SIG-M5 (cell line): ENCODE measurements at places on chromosomes 6 and 20.
A peak's percentile ranks its signal among the peaks of the same experiment; 100 is the strongest.

DNA sequence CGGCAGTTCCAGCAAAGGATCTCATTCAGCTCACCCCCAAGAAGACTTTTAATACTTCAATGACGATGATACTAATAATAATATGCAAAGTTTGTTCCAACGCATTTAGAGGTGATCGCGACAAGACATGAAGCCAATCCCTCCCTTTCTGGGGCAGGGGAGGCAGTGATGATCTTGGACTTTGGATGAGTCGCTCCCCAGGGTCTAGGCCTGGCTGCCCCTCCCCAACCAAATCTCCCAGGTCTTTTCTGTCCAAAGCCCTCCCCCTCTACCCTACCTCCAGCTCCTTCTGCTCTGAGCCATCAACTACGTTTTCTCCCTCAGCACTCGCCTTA, 33.9 kb downstream of the HLA-A start:
- DNase-seq = no peak

DNA sequence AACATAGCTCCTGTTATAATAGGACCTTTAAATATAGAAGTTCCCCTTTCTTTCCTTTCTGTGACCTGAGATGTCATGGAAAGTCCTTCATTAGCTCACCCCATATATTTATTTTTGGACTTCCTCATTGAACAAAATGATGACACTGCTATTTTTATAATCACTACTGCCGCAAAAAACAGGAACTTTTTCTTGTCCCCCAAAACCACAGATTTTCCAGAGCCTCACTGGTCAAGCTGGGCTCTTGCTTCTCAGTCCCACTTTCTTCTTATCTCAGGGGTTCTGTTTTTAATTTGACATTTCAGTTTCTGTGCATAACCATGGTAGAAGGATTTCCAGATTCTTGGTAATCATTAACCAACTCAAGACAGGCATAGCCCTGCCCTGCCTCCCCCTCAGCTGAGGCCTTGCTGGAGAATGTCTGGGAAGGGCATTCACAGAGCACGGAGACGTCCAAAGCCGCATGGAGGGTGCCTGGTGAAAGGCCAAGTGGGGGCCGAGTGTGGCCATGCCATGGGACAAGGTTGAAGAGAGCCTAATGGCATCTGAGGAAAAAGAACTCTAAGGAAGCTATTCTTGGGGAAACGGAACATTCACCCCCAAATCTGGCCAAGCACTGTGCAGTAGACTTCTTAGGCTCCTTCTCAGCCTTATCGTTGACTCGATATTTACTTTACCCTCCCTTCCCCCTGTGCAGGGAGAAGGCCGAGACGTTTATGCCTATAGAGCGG, 73.7 kb downstream of the EDN1 start:
- peak; percentile 7 for DNase-seq

DNA sequence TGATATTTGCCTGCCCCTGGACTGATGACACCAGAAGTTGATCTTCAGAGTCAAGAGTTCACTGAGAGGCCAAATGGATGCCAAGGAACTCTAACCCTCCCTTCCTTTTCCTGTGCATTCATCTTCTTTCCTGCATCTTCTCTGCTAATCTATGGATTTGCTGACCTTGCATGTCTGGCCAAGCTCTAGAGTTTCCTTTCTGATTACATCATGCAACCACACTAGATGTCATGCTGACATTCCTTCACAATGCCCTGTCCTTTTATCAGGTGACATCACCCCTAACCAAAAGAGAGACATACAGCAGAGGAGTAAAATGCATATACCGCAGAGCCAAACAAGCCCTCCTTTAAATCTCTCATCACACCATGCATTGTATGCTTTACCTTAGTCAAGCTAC, 487.6 kb downstream of the TFAP2A start:
- DNase-seq = no peak

GRCh38 chr20:53133125-53133524, 161.0 kb downstream of the TSHZ2 start:
- DNase-seq = no peak

GRCh38 chr6:18368277-18369105, 18.7 kb upstream of the RNF144B start:
- no peak for DNase-seq

DNA sequence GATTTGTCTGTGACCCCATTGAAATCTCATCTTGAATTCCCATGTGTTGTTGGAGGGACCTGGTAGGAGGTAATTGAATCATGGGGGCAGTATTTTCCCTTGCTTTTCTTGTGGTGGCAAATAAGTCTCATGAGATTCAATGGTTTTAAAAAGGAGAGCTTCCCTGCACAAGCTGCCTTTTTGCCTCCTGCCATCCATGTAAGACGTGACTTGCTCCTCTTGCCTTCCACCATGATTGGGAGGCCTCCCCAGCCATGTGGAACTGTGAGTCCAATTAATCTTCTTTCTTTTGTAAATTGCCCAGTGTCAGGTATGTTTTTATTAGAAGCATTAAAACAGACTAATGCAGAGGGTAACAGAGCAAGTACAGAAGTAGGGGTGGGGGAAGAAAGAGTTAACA, 1097.0 kb upstream of the ADGRB3 start:
- DNase-seq = no peak

- DNase-seq = no peak
Observed at GRCh38 chr6:15242937-15243614, 2.8 kb upstream of the JARID2 start.

GRCh38 chr6:63140114-63140513, 71.2 kb upstream of the FKBP1C start:
- DNase-seq = no peak

DNA sequence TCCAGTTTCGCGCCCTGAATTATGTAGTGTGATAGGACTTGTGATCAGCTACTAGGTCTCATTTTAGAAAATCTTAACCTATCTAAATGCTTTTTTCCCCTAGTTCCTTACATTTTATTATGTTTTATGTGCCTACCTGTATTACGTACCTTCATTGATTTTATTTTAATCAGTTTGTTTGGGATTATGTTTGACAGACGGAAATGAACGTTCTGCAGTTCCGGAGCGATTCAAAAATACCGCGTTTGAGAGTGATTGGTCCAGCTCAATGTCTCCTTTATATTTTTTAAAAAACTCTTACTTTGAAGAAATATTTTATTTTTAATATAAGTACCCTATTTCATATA, 114.3 kb upstream of the BTN3A2 start:
- DNase-seq = no peak

DNA sequence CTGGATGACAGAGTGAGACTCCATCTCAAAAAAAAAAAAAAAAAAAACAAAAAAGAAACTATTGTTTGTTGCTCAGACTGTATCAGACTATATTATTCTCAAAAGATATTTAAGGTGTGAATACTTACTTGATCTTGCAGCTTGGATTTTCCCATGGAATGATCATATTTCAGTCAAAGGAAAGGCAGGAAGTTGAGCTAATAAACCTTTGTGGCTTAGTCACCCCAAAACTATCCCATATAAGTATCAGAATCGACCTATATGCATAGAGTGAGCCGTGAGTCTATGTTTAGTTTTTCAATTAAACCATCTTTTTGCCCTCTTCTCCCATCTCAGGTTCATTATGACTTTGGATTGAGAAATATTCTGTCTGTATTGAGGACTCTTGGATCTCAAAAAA, 152.6 kb downstream of the DNAH8 start:
- no peak for DNase-seq

DNA sequence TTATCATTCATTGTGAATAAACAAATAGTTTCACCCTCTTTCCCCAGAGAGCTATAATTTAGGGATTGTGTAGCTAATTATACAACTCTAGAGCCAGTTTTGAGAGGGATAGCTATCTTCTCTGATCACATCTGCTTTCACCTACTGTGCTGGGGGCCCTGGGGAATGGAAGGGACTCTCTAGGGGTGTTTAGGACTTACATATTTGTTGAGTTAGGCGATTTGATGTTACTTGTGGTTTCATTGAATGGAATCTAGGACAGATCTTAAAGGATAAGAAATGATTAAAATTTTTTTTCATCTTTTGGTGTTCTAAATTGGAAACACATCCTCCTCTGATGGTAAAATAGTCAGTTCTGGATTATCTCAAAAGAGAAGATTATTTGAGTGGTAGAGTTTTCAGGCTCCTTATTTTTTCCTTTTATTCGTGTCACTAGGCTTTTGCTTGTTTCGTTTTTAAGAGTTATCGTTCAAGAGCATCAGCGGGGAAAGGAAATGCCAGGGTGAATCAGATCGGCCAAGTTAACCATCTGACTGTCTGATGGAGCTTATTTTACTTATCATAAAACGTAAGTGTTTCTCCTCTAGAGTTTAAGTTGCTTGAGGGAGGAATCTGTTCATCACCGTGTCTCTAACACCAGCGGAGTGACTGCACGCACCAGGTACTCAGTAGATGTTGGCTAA, 236.7 kb downstream of the FARS2 start:
- no peak for DNase-seq

GRCh38 chr6:84728602-84729001, 35.8 kb downstream of the TBX18 start:
- DNase-seq = no peak

DNA sequence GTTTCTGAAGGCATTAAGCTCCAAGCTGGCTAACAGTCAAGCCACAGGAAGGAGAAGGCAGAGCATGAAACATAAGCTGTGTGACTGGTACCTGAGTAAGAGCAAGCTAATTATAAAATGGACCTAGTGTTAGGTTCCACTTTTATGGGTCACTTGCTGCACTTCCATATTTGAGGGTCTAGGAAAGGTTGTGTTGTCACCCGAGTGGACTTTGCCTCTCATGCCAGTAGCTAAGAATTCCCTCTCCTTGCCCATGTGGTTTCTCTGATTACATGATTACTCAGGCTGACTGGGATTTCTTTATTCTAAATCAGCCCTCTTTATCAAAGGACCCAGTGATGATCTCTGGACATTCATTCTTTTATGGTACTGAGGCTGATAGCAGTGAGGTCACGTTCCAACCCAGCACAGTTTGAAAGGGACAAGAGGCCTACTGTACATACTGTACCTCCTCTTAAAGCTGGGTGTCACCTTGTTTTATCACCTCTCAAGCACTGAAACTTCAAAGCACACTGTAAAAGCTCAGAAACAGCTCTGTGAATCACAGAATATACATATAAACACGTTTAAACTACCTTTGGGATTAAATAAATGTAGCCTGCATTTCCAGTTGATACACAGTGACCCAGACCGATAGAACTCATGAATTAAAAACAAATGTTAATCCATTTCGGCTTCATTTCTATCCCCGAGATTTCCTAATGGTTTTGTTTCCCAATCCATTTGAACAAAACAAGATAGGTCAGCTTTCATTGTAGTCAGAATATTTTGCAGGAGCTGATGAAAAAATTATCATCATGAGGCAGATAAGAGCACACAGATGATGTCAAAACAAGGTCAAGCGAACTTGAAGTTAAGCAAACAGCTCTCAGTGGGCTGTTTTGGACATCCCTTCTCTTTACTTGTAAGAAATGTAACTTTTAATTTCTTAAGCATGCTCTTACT, 96.5 kb downstream of the ALDH8A1 start:
- DNase-seq = no peak

- DNase-seq = no peak
Observed at GRCh38 chr6:63928613-63929012, 293.0 kb downstream of the PHF3 start.

DNA sequence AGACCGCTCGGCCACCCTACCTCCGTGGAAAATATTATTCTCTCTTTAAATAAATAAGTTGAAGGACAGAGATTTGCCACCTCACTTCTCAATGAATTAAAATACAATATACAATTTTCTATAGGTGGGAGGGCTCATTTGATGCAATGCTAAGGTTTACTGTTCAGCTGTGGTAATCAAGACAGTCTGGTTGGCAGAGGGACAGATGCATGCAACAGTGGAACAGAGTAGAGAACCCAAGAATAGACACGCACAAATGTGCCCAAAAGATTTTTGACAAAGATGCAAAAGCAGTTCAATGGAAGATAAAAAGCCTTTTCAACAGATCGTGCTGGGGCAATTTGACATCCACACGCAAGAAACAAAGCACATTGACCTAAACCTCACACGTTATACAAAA, 145.2 kb downstream of the CEBPB start:
- DNase-seq = no peak
